ENCODE measurements at places on chromosomes 4 and X. TPM values are rescaled to one million over a fixed set of nuclear protein-coding genes. Genes with fewer than 3 reads are reported as not detected.

KLHL2 gene
- 51.6 TPM for total RNA-seq

IL21 gene
- not detected for total RNA-seq

FTSJ1 gene
- 34.9 TPM for total RNA-seq

MTNR1A gene
- total RNA-seq = 0.49 TPM

CFP gene
- total RNA-seq = 0.49 TPM

PCDH7 gene
- 35.2 TPM for total RNA-seq
